ENCODE measurements at places on chromosomes 6 and 20. TPM values are rescaled to one million over a fixed set of nuclear protein-coding genes. Genes with fewer than 3 reads are reported as not detected.

Gene LTA
- 11.0 TPM for polyA plus RNA-seq

Gene MYB
- 2.5 TPM for polyA plus RNA-seq

Gene XPO5
- 7.5 TPM for polyA plus RNA-seq

Gene CFAP206
- polyA plus RNA-seq = not detected

Gene NFS1
- 16.6 TPM for polyA plus RNA-seq

Gene SMLR1
- not detected for polyA plus RNA-seq

Gene FBXL4
- polyA plus RNA-seq = 6.8 TPM

Gene PPP1R3G
- not detected for polyA plus RNA-seq

Gene PRDM13
- not detected for polyA plus RNA-seq

Data from naive thymus-derived CD8-positive, alpha-beta T cell (primary cell).